CD4-positive, alpha-beta T cell treated with Interleukin-2 at 100 ng/mL for 4 hours (primary cell): ENCODE measurements at places on chromosomes 3 and 15.

GRCh38 chr3:8968375-8968882, 5.2 kb upstream of the RAD18 start:
- no peak for DNase-seq

DNA sequence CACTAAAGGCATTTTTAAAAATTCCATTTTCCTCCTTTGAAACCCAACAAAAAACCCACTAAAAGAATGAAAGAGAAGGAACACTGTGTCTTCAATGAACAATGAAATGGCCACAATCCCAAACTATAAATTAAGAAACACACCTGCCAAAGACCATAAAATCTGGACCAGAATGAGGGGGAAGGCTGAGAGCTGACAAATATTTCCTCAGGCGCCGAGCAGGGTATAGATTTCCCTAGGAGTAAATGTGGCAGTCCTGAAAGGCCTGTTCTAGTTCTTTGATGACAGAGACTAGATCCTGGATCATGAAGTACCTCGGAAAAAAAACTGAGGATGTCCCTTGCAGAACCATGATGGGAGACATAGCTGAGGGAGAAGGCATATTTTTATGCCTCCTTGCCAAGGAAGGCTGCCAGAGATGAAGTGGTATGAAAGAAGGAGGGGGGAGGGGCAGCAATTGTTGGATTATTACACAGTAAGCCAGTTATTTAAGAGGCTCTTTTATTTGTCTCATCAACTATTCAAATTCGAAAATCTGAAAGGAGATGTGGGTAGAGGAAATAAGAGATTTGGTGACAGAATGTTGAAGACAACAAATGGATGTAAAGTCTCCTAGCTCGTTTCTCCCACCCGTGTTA, 275.3 kb upstream of the GOLGA6L4 start:
- no peak for DNase-seq

DNA sequence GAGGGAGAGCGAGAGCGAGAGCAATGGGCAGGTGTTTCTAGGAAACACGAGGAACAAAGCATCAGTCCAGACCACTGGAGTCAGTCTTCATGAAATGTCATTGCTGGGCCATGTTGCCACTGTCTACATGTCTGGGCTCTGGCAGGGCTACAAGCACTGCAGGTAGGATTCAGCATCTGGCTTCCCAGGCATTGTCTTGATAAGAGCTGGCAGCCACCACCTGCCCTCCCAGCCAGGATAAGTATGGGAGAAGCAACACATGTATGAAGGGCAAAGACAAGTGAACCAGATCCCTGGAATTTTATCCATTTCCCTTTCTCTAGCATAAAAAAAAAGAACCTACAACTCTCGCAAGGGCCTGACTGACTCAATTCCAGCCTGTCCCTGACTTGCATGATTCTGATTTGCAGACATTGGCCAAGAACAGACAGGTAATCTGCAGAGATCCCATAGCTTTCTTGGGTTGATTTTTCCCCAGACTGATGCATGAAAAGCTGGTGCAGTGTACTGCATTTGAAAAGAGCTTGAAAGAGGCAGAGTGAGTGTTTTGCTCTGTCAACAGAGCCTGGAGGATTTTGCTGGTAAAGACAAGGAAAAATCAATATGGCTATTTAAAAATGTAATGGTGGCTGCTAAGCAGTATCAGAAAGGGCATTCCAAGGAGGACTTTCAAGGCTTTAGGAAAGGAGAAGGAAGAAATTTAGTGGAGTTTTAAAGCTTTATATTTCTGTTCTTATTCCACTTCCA, 157.2 kb upstream of the MYRIP start:
- no peak for DNase-seq

- no peak for DNase-seq
These were observed 1044.2 kb downstream of the AGBL1 start for GRCh38 chr15:87123676-87124382.

- peak; percentile 72 for DNase-seq
These were observed 235.1 kb downstream of the UACA start for GRCh38 chr15:70528270-70528706.

GRCh38 chr3:17782751-17783150, 40.3 kb upstream of the TBC1D5 start:
- no peak for DNase-seq

- no peak for DNase-seq
These were observed 335.9 kb upstream of the WNT5A start for GRCh38 chr3:55823001-55823400.

DNA sequence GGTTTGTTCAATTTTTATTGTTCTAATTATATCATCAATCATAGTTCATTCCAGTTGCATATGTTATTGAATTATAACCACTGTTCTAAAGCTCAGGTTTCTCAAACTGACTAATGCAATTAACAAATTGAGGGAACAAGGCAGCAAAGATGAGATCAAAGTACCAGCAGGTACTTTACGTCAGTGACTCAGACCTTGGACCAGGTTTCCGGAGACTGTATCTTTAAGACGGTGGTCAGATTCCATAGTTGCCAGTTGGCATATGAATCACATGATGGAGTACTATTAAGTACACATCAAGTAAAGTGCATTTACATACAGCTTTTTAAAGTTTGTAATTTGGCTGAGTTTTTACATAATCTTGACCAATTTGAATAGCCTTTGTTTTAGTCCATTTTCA, 583.6 kb upstream of the ROBO2 start:
- DNase-seq, result no peak

- no peak for DNase-seq
These were observed 494.5 kb downstream of the DIPK2A start for GRCh38 chr3:144466114-144466513.

DNA sequence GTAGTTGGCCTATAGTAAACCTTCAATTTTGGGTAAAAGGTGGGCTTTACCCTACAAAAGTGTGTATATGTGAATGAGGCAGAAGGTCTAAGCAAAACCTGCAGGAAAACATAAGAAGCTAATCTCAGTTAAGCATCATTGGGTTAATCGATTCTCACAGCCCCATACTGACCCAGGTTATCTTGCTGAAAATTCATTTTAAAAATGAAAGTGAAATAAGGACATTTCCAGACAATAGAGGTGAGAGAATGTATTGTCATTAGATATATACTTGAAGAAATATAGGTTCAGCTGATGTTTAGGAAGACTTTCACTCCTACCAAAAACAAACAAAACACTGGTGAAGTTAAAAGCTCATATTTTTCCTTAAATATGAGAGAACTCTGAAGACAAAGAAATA, 85.6 kb downstream of the MCF2L2 start:
- no peak for DNase-seq

DNA sequence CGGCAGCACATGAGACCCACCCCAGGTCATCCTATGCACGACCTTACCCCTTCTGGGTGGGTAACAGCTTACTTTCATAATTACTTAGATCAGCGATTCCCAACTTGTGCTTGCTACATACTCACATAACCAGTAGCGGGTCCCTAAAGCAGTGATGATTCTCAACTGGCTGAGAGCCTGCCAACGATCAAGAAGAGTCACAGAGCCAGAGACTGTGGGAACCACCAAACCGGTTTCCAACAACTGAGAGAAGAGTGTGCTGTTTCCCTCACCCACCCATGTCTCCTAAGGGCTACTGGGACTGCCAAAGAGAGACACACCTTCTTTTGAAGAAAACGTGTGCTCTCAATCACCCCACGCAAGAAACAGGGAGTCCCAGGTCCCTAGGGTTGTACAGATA, 12.0 kb upstream of the XXYLT1 start:
- no peak for DNase-seq

- no peak for DNase-seq
These were observed 40.2 kb upstream of the MEIS2 start for GRCh38 chr15:37140531-37141058.

- DNase-seq, result no peak
These were observed 207.5 kb downstream of the RPLP1 start for GRCh38 chr15:69660114-69660513.

DNA sequence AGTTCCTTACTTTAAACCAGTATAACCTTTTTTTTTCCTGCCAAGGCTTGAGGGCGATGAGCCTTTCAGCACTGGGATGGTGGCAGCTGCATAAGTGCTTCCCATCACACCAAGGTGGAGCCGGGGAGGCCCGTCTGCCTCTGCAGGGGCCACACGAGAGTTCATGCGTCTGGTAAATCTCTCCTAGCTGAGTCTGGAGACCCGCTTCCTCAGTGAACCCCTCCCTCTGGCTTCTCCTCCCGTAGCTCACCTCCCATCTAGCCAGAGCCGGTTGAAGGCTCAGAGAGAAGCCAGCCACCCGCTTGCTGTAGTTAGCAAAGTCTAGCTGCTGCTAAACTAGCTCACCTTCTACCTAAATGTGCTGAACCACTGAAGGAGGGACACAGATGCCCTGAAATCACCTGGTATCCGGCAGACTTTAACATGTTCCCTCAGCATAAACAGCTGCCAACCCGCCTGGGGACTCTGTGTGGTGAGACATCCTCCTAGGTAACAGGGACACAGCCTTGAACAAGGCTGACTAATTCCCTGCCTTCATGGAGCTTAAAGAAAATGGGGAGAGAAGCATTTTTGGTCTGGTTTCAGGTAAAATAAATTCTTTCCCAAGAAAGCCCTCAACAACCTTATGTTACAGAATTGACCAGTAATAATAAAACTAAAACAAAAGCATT, 42.9 kb downstream of the RLBP1 start:
- DNase-seq, result no peak

- DNase-seq, result no peak
These were observed 18.8 kb downstream of the MYO9A start for GRCh38 chr15:72099155-72099554.

DNA sequence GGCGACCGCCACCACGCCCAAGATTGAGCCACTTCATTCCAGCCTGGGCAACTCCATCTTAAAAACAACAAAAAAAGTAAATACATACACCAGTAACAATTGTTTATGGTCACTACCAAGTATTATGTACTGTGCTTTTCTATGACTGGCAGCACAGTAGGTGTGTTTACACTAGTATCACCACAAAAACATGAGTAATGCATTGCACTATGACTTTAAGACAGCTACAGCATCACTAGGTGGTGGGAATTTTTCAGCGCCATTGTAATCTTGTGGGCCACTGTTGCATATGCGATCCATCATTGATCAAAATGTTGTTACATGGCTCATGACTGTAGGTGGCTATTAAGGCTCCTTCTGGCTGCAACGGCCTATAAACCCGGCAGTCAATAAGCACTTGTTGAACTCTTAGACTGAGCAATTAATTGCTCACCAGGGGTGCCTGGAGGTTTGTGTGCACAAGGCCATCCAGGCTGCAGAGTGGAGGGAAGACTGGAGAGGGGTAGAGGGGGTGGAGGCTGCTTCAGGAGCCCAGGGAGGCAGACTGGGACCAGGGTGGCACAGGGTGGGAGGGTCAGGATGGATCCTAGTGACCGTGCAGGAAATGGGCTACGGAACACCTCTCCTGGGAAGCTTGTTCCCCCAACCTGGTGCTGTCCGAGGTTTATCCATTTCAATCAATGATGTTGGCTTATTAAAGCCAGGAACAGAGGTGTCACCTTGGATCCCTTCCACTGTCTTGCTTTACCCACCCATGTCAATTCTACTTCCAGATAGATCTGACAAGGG, 17.9 kb upstream of the COPG1 start:
- no peak for DNase-seq

GRCh38 chr3:187318819-187319616, 27.5 kb upstream of the MASP1 start:
- peak; percentile 48 for DNase-seq

DNA sequence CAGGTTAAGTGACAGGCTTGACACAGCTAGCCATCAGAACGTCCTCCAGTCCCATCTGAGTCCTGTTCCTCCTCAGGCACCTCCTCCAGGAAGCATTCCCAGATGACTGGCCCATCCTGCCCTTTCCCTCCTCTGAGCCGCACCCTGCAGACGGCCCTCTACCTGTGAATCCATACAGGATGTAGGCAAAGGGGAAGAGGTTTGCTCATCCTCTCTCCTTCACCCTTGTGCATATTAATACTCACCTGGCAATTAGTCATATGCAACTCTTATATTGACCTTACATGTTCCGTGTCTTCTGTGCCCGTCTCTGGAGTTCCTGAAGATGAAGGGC, 61.9 kb downstream of the SMAD3 start:
- no peak for DNase-seq

- DNase-seq, result peak; percentile 21
These were observed 52.8 kb upstream of the CCNB2 start for GRCh38 chr15:59051873-59052861.

- DNase-seq, result no peak
These were observed 1403.1 kb upstream of the ALCAM start for GRCh38 chr3:103963599-103963998.

- no peak for DNase-seq
These were observed 201.5 kb downstream of the SOX2 start for GRCh38 chr3:181913254-181913653.

- DNase-seq, result no peak
These were observed 49.1 kb downstream of the DNASE1L3 start for GRCh38 chr3:58161435-58162398.

DNA sequence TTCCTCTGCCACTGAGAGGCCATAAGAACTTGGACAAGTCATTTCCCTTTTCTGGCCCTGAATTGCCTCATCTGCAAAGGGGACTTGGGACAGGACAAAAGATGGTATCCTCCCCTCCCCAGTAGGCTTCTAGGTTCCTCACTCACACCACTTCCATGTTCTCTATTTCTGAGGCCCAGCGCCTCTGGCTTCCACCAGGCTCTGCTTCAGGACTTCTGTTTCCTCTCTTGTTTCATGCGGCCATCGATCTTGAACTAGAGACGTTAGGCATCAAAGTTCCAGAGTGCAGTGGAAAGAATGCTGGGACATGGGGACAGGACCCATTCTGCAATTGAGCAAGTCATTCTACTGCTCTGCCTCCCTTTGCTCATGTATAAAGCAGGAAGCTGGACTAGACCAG, 1.7 kb downstream of the TM4SF4 start:
- no peak for DNase-seq

DNA sequence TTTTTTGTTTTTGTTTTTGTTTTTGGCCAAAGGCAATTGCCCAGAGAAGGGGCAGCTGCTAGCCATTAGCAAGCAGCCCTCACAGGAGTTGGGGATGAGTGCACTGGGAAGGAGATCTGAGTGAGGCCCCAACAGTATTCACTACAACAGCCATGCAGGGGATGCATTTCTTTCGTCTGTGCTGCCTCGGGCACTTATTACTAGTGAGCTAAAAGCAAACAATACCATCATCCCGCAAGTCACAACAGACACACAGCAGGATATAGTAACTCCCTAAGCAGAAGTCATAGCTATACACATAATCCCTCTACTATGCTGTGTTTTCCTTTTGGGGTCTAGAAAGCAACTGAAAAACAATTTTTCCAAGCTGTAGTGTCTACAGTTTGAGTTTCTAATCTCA, 27.2 kb downstream of the CRTAP start:
- DNase-seq, result no peak

DNA sequence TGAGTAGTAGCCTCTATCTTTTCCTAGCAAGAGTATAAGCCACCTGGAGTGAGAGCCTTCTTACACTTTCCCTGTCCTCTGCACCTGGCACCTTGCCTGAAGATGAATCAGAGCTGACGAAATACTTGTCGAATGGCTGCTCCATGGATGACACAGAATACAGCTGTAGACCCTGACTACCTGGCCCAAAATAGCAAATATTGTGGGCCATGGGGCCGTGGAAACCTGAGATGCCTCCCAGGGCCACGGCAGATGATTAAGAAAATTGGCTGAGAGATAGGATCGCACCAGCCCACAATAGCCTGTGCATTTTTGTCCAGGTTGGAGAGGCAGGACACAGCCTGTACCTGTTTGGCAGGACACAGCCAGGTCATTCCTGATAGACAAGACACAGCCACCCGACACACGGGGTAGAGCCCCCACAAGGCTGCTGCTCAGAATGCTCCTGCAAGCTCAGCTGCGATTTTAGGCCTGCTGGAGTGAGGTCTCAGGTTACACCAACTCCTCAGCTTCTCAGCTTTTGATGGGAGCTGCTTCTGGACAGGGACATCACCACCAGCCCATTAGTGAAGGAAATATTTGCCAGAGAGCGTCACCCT, 22.9 kb upstream of the TPM1 start:
- DNase-seq, result no peak
